ENCODE measurements at places on chromosomes 12 and 14.

DNA sequence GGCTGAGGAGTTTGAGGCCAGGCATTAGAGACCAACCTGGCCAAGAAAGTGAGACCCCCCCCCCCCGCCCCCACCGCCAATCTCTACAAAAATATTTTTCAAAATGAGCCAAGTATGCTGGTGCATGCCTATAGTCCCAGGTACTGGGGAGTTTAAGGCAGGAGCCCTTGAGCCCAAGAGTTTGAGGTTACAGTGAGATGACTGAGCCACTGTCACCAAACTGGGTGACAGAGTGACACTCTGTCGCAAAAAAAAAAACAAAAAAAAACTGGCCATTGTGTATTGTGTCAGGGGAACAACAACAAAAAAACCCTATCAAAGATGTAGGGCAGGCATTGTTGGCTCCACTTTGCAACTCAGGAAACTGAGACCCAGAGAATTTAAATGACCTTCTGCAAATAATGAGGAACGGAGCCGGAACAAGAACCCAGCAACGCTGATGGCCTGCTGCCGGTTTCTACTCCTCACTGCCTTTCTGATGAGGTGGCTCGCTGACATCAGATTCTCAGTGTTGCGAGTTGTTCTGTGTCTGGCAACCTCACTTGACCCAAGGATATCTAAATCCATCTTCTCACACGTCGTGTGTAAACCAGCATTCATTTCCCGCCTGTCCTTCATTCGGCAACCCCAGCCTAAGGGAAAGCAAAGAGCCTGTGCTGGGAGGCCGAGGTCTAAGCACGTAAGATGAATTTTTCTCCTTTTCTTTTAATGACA is 195.2 kb upstream of the CRY1 start:
- no peak for DNase-seq

- DNase-seq, result no peak
Measured at GRCh38 chr12:114631242-114631641, 52.7 kb downstream of the TBX3 start.

- no peak for DNase-seq
Measured at GRCh38 chr12:64824130-64824499, 332 bp upstream of the TBC1D30 start.

- DNase-seq, result no peak
Measured at GRCh38 chr12:11580125-11580751, 69.2 kb upstream of the ETV6 start.
